PC-9 (cell line): ENCODE measurements at places on chromosomes 1 and 21. TPM values are rescaled to one million over a fixed set of nuclear protein-coding genes. Genes with fewer than 3 reads are reported as not detected.

Gene WDR64
- not detected in 2 replicates for total RNA-seq

Gene SMCP
- total RNA-seq: not detected in 2 replicates

Gene SLC2A5
- total RNA-seq: not detected in 2 replicates

Gene CNR2
- not detected in 2 replicates for total RNA-seq

Gene UBE4B
- total RNA-seq: 54.3 and 59.1 TPM in 2 replicates

DNA sequence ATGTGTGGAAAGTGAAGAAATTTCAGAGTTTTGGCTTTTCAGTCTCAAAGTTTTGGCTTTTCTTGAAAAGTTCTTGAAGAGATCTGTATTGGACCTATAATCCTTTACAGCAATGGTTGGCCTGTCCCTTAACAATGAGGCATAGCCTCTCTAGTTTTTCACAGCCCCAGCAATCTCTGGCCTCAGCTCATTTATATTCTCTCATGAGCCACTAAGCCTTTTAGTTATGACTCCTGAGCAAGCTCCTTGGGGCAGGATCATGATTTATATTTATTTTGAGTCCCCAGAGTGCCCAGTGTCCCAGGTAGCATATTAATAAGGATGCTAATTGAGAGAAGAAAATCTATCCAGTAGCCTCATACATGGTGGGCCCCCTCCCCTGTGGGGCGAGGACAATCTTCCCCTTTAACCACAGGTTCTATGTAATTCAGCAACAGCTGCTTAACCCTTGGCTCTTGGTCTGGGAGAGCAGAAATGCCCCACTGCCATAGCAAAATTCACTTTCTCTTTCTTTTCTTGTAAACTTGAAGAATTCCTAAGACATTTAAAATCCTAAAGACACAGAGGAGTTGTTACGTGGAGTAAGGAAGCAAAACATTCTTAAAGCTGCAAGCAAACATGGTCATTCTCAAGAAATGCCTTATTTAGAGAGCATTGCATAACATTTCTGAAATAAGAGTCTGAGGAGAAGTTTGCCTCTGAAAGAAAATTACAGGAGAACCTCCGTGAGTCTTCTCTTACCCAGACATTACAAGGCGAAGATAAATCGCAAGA is 6.3 kb downstream of the NGF start:
- DNase-seq: no peak
- H3K4me1 ChIP-seq: peaks cover 56% of the 10 kb centered on the region
- H3K27me3 ChIP-seq: no peaks in the 10 kb centered on the region
- H3K27ac ChIP-seq: no peak overlapping the region
- peaks cover 26% of the 10 kb centered on the region for H3K36me3 ChIP-seq

DNA sequence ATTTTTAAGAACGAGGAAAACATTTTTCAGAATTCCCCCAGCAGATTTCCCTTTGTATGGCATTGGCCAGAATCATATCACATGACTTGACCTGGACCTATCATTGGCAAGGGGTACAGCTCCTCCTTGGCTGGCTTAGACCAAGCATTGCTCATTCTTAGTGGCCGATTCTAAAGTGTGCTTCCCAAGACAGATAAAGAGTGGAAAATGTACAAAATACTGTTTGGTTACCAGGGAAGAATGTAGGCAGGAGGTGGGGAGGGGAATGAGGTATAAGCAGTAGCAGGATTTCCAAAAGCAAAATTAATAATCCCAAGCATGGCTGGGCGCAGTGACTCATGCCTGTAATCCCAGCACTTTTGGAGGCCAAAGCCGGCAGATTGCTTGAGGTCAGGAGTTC is 75.6 kb upstream of the KRTAP11-1 start:
- DNase-seq: no peak
- H3K36me3 ChIP-seq: no peaks in the 10 kb centered on the region

GRCh38 chr21:35984654-35985361 is 75.5 kb downstream of the SETD4 start:
- no peak overlapping the region for H3K4me3 ChIP-seq
- H3K4me1 ChIP-seq: no peaks in the 10 kb centered on the region
- H3K27me3 ChIP-seq: 0 out of 2 replicates have a peak, but pooled peaks cover under 1% of the 10 kb centered on the region
- no peaks in the 10 kb centered on the region for H3K36me3 ChIP-seq

DNA sequence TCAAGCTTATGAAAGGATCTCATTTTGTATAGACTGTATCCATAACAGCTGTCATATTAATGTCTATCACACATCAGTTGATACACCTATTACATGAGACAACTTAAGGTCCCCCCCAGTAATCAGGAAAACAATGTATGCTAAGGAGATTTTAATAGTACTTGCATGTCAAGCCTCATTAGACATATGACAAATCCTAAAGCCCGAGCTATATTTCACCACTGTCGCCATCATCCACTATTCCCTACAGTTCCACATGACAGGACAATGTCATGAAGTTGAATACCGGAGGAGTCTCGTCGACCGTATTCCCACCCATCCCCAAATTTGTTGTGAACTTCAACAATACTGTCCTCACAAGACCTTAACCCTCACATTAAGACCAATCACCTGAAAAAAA is 3.4 kb downstream of the HMGN1 start:
- no peak for DNase-seq
- no peak overlapping the region for H3K27ac ChIP-seq
- H3K36me3 ChIP-seq: peaks cover 38% of the 10 kb centered on the region

GRCh38 chr1:27824411-27824810 is 6.2 kb upstream of the PPP1R8 start:
- DNase-seq: no peak
- H3K4me3 ChIP-seq: no peak overlapping the region
- no peak overlapping the region for H3K27ac ChIP-seq
- no peaks in the 10 kb centered on the region for H3K36me3 ChIP-seq
- H3K27me3 ChIP-seq: no peaks in the 10 kb centered on the region
- no peaks in the 10 kb centered on the region for H3K4me1 ChIP-seq

DNA sequence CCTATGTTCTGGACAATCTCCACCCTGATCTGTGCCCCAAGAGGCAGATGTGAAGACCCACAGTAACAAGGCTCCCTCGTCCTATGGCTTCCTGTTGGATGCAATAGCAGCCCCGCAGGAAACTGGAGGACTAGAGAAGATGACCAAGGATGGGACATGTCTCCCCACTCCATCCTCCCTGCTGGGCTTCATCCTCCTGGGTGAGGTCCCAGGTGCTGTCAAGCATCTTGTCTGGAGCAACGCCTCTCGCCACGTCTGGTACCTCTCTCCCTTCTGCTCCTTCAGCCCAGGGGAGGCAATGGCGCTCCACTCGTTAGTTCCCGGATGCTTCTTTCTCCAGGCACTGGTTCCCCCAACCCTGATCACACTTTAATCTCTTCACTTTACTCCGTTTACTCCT is 11.1 kb downstream of the HSF2BP start:
- no peak overlapping the region for H3K4me3 ChIP-seq
- no peak for DNase-seq
- no peaks in the 10 kb centered on the region for H3K27me3 ChIP-seq

DNA sequence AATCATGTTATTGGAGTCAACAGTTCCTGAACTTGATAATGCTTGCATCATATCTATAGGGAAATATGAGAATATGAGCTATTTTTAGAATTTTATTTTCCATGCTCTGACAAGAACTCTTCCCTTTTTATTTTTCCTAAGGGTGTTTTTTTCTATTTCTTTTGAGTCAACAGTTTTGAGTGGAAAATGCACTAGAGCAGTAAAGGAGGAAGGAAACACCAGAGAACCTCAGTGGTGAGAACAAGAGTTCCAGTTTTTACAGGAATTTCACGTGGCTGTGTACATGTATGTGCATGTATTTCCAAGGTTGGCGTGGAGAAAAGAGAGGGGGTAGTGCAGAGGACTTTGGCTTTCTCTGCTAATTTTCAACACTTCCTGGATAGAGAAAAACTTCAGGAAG is 63.6 kb upstream of the TNFSF18 start:
- no peaks in the 10 kb centered on the region for H3K36me3 ChIP-seq
- no peak for DNase-seq
- no peak overlapping the region for H3K4me3 ChIP-seq
- peaks cover 5% of the 10 kb centered on the region; the same call in 1 of the 2 replicates for H3K4me1 ChIP-seq
- H3K27ac ChIP-seq: no peak overlapping the region

DNA sequence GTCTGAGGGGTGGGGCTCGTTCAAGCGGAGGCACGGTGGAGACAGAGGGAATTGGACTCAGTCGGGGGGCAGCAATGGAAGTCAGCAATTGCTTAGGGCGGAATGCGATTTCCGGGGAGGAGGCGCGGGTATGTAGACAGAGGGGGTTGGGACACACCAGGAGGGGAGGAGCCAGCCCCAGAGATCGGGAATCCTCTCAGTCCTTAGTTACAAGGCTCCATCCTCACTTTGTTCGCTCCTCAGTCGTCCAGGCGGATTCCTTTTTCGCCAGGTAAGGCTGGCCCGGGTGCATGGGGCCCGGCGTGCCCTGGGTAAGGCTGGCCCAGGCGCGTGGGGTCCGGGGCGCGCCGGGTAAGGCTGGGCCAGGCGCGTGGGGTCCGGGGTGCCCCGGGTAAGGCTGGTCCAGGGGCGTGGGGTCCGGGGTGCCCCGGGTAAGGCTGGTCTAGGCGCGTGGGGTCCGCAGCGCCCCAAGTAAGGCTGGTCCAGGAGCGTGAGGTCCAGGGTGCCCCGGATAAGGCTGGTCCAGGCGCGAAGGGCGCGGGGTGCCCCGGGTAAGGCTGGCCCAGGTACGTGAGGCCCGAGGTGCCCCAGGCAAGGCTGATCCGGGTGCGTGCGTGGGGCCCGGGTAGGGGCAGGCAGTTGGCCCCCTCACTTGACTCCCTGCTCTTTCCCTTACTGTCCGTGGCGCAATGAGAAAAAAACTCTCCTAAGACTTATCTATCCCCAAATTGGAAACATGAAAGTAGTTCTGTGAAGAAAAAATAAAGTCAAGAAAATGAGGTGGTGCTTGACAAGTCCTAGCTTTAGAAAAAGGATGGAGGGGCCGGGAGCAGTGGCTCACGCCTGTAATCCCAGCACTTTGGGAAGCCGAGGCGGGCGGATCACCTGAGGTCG is at the start of gene L1TD1:
Gene L1TD1, plus strand, starts transcription at position 199 of the 894 bp plus-strand sequence. CDS start 11,780 bp downstream, outside the sequence.
- H3K4me1 ChIP-seq: peaks cover 7% of the 10 kb centered on the region
- H3K36me3 ChIP-seq: no peaks in the 10 kb centered on the region
- no peak for DNase-seq
- H3K27me3 ChIP-seq: no peaks in the 10 kb centered on the region
- no peak within 1 kb of the TSS for H3K4me3 ChIP-seq
- no peak within 1 kb of the TSS for H3K27ac ChIP-seq

GRCh38 chr1:213269829-213270228 is 218.8 kb downstream of the RPS6KC1 start:
- H3K27ac ChIP-seq: no peak overlapping the region
- H3K36me3 ChIP-seq: no peaks in the 10 kb centered on the region
- peaks cover 5% of the 10 kb centered on the region; the same call in 1 of the 2 replicates for H3K4me1 ChIP-seq

GRCh38 chr1:108643492-108644335 is 17.2 kb downstream of the HENMT1 start:
- no peak overlapping the region for H3K27ac ChIP-seq
- H3K4me1 ChIP-seq: peaks cover 11% of the 10 kb centered on the region
- no peak overlapping the region for H3K4me3 ChIP-seq
- H3K36me3 ChIP-seq: no peaks in the 10 kb centered on the region
- H3K27me3 ChIP-seq: no peaks in the 10 kb centered on the region

GRCh38 chr1:228276174-228276831 is 68.5 kb downstream of the OBSCN start:
- DNase-seq: no peak
- no peaks in the 10 kb centered on the region for H3K27me3 ChIP-seq
- no peak overlapping the region for H3K27ac ChIP-seq
- H3K4me3 ChIP-seq: no peak overlapping the region
- no peaks in the 10 kb centered on the region for H3K36me3 ChIP-seq

GRCh38 chr21:40829791-40830190 is 17.2 kb downstream of the DSCAM start:
- H3K4me1 ChIP-seq: no peaks in the 10 kb centered on the region
- DNase-seq: no peak
- no peak overlapping the region for H3K27ac ChIP-seq
- H3K4me3 ChIP-seq: no peak overlapping the region
- H3K27me3 ChIP-seq: peaks cover 7% of the 10 kb centered on the region; the same call in 1 of the 2 replicates

GRCh38 chr1:64745986-64746940 is 1.4 kb downstream of the RAVER2 start:
- peaks cover 21% of the 10 kb centered on the region; the same call in 1 of the 2 replicates for H3K4me1 ChIP-seq
- no peaks in the 10 kb centered on the region for H3K27me3 ChIP-seq
- H3K4me3 ChIP-seq: peak overlapping the region; percentile 85
- peak overlapping the region; percentile 50 for H3K27ac ChIP-seq

GRCh38 chr1:55965981-55966461 is 613.3 kb downstream of the PLPP3 start:
- no peak overlapping the region for H3K27ac ChIP-seq
- DNase-seq: no peak
- no peaks in the 10 kb centered on the region for H3K36me3 ChIP-seq
- 0 out of 2 replicates have a peak, but pooled peaks cover 9% of the 10 kb centered on the region for H3K4me1 ChIP-seq

DNA sequence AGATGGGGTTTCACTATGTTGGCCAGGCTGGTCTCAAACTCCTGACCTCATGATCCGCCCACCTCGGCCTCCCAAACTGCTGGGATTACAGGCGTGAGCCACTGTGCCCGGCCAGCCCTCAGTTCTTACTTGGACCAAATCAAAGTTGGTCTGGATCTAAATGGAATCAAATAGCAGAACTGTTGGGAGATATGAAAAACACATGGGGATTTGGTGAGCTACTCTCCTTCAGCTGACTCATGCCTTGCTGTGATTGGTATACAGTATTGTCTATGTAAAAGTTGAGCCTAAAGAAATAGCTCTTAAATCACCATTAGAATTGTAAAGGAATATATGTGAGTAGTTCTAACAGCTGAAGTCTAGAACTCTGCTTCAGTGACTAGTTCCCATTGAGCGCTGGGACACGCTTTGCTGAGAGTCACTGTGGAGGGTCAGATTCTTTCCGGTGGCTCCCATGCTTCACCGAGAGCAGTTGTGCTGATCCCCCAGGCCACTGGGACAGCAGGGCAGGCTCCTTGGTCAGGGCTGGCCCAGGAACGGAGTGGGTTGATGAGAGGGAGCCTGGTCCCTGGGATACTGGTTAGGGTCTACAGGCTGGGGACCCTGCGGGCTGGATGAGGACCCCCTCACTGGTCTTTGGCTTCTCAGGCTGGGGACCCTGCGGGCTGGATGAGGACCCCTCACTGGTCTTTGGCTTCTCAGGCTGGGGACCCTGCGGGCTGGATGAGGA is 14.0 kb downstream of the PKNOX1 start:
- no peak overlapping the region for H3K27ac ChIP-seq
- H3K4me3 ChIP-seq: no peak overlapping the region
- H3K36me3 ChIP-seq: no peaks in the 10 kb centered on the region
- DNase-seq: no peak
- no peaks in the 10 kb centered on the region for H3K27me3 ChIP-seq

DNA sequence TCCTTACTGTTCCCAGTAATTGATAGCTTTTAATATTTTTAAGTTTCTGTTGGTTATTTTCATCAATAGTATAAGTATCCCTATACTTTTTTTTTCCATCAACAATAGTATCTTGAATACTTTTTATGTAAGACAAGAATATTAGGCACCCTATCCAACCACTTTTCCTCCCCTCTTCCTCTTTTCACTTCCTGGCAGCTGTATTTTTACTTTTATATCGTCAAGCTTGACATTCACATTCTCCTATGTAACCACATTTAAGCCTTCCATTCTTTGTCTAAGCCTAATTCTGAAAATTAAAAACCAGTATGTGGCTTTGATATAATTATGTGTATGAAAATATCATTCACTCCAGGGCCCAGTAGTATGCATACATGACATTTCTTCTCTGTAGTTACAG is 9.3 kb downstream of the TMEM39B start:
- H3K4me3 ChIP-seq: no peak overlapping the region
- H3K27me3 ChIP-seq: no peaks in the 10 kb centered on the region
- no peak overlapping the region for H3K27ac ChIP-seq
- DNase-seq: no peak
- H3K4me1 ChIP-seq: no peaks in the 10 kb centered on the region

GRCh38 chr1:25774206-25774803 is 25.7 kb upstream of the SELENON start:
- H3K4me1 ChIP-seq: peaks cover 25% of the 10 kb centered on the region
- no peaks in the 10 kb centered on the region for H3K27me3 ChIP-seq
- no peak overlapping the region for H3K27ac ChIP-seq
- H3K4me3 ChIP-seq: no peak overlapping the region
- no peaks in the 10 kb centered on the region for H3K36me3 ChIP-seq
